ENCODE measurements at places on chromosomes 2 and 18.
A peak's percentile ranks its signal among the peaks of the same experiment; 100 is the strongest.

DNA sequence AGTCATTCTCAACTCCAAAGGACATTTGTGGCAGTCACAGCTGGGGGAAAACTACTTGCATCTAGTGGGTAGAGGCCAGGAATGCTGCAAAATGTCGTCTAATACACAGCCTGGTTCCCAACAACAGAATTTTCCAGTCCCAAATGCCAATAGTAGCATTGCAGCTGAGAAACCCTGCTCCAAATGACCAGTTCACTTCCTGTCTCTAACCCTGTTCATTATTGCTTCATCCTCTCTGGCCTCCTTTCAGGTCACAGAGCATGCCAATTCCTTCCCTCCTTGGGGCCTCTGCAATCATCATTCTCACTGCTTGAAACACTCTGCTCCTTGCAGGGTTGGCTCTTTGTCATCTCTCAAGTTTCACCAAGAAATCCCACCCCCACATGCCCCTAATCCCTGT is 139.1 kb downstream of the IRS1 start:
- DNase-seq = peak; percentile 96

- DNase-seq = no peak
Measured at GRCh38 chr18:37138456-37138855, 309.5 kb downstream of the KIAA1328 start.

DNA sequence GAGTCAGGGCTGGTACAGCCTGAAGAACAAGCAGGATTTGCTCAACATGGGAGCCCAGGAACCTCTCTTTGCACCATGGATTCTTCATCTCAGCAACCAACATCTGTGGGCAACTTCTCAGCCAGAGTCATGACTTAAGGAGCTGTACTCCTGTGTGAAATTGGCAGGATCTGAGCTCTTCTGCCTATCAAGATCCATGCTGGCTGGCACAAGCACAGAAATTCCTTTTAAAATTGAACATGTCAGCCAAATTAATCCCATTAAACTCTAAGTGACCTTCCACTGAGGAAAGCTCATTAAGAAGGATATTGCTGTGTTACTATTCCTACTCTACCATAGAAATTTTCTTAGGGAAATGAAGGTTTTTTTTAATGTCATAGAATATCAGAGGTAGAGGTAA is 110.5 kb upstream of the SCG2 start:
- no peak for DNase-seq

GRCh38 chr2:240570531-240571313 is 2.4 kb downstream of the RNPEPL1 start:
- DNase-seq = no peak

GRCh38 chr2:211845338-211846035 is 693.1 kb downstream of the ERBB4 start:
- no peak for DNase-seq

DNA sequence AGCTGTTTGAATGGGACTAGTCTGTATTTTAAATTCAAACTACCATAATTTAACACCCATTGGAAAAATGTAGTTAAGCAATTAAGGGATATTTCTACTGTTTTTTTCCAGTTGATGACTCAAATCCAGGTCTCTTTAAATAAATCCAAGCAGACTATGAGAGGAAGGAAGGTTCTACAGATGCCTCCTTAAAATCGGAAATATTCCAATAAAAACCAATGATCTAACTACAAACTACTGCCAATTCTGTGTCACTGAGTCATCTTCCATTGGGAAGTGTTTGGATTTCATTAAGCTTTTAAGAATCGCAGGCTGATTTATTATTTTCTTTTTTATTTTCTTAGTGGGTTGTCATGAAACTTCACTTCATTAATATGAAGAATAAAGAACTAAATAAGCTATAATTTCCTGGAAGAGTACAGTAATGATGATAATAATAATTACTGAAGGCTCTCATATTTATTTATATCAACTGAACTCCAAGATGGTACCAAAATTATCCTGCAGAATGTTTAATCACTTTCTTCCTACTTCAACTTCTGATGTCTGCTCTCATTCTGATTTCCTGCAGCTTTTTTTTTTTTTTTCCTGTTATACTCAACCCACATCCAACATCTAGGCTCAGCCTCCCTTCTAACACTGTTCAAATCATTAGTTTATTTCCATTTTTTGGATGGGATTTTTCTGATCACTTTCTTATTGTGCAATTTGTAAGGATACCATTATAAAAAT is 166.3 kb upstream of the FN1 start:
- peak; percentile 48 for DNase-seq

DNA sequence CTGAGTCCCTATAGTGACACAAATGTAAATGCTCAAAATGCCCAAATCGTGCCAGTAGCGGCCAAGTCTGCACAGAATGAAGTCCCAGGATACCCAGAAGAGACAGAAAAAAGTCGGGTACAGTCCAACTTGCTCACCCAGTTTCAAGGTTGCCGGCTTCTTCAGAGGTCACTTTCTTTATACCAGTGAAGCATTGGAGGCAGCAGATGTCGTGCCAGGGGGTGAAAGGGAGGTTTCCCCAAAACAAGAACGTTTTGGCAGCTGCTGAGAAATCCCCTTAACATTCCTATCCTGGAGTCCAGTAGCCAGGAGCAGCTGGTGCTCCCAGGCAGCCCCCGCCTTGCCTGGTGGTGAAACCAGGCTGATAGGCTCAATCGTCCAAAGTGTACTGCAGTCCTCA is 58.1 kb upstream of the MCFD2 start:
- DNase-seq = no peak

DNA sequence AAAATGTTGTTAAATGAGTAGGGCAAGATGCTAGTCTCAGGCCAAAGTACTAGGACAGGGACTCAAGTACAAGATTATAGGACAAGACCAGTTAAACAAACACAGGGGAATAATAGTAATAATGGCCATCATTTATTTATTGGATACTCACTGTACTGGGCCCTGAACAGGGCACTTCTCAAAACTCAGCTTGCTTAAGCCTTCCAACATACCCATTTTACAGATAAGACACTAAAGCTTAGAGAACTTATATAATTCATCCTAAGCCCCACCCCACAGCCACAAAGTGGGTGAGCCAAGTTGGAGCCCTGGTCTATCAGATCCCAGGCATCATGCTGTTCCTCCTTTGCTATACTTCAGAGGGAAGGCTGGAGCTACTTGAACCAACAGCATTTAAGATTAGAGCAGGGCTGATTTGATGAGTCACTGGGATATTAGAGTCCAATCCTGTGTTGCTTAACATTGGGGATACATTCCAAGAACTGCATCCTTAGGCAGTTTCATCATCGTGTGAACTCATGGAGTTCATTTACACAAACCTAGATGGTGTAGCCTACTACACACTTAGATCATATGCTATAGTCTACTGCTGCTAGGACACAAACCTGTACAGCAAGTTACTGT is 153.6 kb downstream of the MTCL1 start:
- DNase-seq = peak; percentile 92

DNA sequence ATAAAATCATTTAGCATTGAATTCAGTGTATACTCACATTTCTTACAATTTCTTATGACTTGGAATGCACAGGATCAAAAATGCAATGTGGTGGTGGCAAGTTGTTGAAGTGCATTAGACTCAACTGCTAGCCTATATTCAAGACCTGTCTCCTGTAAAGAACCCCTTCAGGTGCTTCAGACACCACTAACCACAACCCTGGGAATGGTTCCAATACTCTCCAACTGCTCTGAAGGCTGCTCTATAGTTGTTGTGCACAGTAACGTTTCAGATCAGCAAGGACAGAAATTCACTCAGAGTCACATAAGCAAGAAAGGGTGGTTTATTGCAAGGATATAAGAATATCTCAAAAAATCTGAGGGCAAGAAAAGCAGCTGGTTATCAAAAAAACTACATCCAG is 6.5 kb downstream of the GKN1 start:
- no peak for DNase-seq

- no peak for DNase-seq
Measured at GRCh38 chr2:22406625-22407024, 978.4 kb upstream of the KLHL29 start.

- no peak for DNase-seq
Measured at GRCh38 chr2:857081-857480, 93.6 kb upstream of the SNTG2 start.

DNA sequence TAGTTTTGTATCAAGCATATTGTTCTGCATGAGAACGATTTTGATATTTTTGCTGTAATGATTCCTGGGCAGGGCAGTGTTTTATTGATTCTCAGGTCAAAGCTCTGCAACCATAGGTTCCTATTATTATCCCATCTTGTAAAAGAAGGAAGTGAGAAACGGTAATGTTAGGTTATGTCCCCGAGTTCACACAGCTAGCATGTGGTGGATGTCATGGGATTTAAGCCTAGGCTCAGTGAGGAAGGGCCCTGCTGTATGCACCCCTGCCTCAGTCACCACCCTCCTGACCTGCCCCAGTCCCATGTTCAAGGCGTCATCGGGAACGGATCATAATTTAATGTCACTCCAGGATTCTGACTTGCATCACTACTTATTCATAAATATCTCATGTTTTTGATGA is 10.7 kb downstream of the ACP1 start:
- no peak for DNase-seq

DNA sequence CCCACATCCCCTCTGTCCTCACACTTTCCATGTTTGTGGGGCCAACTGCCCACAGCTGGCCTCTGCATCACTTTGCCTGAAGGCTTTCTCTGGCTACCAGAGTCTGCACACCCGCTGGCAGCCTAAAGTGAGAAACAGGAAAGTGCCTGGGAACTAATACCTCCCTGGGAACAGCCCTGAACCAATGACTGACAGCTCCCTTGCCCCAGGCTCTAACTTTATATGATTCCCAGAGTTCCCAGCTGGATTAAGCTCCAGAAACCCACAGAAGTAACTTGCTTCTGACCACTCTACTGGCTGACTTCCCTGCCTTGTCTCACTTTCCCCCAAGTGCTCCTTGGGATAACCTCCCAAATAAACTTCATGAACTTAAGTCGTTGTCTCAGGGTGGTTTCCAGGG is 159.6 kb upstream of the LMAN1 start:
- no peak for DNase-seq

DNA sequence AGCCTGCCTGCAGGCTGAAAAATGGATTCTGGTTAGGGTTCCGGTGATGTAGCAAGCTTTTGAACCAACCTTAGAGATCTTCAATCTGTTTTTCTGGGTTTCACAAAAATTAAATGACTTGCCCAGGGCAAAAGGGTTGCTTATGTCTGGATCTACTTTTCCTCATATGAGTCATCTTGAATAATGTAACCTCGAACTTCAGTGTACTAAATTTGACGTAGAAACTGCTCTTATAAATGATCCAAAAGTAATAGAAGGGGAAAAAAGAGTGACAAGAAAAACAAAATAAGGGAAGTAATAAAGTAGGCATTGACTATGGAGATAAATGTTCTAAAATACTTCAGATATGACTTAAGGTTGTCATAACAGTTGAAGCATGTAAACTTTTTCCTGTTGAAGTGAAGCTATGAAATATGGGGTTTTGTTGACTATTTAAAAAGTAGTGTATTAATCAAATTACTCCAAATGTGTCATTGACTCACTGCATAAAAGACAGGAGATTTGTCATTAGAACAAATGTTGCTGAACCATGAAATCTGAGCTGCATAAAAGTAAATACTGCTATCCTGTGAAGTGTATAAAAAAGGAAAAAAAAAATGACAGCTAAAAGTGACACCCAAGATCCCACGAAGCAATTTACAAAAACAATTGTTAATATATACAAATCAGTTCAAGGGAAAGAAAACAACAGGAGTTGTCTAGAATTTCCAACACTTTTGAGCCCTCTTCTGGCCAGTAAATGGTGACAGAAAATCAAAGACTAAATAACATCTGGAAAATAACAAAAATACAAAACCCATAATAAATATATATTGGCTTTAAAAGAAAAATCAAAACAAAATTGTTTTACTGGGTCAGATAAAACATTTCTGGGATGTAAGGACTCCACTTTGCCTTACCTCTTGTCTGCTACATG is 103.6 kb upstream of the SERPINE2 start:
- peak; percentile 78 for DNase-seq

DNA sequence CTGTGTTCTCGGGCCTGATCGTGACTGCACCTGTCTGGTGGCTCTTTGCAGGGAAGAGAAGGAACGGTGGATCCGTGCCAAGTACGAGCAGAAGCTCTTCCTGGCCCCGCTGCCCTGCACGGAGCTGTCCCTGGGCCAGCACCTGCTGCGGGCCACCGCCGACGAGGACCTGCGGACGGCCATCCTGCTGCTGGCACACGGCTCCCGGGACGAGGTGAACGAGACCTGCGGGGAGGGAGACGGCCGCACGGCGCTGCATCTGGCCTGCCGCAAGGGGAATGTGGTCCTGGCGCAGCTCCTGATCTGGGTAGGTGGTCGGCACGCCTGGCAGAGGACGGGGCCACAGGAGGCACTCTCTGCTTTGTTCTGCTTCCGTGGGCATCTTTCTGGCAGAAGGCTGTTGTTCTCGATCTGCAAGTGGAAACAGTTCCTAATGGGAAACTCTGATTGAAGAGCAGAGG is 48.0 kb downstream of the GBX2 start:
- no peak for DNase-seq

DNA sequence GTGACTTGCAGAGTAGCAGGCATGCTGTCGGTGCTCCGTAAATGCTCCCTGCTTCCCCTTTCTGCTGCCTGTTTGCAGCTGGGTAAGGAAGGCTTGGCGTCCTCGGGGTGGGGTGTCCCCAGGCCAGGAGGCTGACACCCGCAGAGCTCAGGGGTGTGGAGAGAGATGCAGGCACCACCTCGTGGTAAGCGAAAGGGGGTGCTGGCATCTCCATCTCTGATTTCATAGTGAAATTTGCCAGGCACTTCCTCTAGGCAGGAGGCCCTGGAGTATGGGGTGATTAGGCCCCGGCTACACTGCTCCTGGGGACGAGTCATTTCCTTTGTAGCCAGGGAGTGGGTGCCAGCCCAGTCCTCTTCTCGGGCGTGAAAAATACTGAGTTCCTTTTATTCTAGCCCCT is 160.4 kb downstream of the KLHL29 start:
- no peak for DNase-seq

- DNase-seq = no peak
Measured at GRCh38 chr2:128285329-128285931, 33.2 kb downstream of the HS6ST1 start.

All from GM04503 (cell line).